ENCODE measurements at places on chromosomes 6 and 20.

GRCh38 chr20:7031222-7031621 is 263.7 kb downstream of the BMP2 start:
- no peak for DNase-seq

- DNase-seq: no peak
Measured at GRCh38 chr6:65280060-65280459, 427.0 kb downstream of the EYS start.

- no peak for DNase-seq
Measured at GRCh38 chr6:17851720-17852161, 135.7 kb downstream of the KIF13A start.

DNA sequence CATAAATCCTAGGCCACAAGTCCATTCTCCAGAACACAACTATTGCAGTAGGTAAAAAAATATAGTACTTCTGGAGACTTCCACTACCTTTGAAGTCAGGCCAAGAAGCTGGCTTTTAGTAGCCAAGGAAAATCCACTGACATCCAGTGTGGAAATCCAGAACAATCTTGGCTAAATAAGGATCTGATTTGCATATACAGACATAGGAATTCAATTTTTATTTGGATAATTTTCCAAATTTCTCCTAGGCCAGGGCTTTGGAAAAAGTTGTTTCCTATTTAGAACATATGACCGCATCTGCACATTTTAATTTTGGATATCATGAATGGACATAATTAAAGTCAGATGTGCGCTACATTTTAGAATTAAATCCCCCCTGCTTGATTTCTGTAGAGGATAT is 100.2 kb downstream of the BCAS1 start:
- DNase-seq: no peak

- no peak for DNase-seq
Measured at GRCh38 chr20:62699296-62699695, 9.3 kb upstream of the NTSR1 start.

DNA sequence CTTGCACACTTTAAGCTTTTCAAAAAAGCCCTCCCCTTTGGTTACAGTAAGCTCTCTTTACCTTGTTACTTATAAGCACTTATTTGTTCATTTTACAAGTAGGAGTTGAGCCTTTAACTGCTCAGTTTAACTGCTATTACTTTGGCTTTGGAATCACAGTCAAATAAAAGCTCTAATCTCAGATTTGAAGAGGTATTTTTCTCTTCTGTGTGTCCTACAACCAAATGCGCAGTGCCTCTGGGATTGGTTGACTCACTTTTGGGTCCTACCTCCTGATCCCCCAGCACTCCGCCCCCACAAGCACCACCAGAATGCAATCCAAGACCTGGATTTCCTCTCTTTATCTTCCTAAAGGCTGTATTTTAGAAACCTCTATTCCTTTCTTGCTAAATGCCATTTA is 2.5 kb downstream of the NCOA7 start:
- DNase-seq: no peak

GRCh38 chr6:166565084-166565967 is 21.2 kb downstream of the RAMACL start:
- DNase-seq: no peak

- no peak for DNase-seq
Measured at GRCh38 chr6:21116736-21117135, 476.8 kb upstream of the SOX4 start.

- DNase-seq: no peak
Measured at GRCh38 chr20:12700701-12701100, 308.1 kb upstream of the SPTLC3 start.

DNA sequence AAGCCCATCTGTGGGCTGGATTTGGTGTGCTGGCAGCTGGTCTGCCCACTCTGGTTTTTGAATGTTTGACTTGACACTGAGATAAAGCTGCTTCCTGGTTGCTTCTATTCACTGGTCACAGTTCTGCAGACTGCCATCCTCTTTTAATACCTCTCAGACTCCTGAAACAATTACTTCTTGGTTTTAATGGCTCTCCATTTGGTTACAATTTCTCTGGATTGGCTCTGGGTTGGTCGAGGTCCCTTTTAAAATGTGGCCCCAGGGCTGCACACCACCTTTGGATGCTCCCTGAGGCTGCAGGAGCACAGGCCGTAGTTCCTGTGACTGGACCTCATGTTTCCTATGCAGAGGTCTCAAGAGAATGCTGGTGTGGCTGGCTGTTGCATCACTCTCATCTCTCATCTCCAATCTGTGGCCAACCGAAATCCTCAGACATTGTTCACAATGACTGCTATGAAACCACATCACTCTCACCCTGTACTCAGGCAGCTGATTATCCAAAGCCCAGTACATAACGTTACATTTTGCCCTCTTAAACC is 98.5 kb downstream of the INSM1 start:
- DNase-seq: no peak

DNA sequence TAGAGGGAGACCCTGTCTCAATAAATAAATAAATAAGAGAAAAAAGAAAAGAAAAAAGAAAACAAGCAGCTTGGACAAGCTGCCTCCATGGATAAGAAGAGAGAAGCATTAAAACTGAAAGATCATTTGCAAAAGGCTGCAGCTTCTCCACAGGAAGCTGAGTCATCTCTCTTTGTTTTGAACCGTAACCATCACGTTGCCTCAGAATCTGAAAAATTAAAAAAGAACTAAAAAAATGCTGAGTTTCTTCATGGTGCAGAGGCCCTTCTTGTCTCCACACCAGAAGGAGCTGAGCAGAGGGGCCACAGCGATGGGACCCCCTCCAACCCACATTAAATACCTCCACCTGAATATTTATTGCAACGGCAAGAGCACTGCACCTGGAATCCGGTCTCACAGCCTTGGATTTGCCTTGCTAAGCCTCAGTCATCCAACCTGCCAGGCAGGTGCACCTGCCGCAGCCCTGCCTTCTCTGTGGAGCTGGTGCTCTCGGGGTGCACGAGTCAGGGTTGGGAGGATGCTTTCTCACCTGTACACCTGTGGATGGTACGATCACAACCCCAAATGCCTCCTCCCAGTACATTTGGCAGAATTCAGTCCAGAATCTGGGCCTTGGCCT is 28.1 kb downstream of the TOX2 start:
- DNase-seq: no peak

DNA sequence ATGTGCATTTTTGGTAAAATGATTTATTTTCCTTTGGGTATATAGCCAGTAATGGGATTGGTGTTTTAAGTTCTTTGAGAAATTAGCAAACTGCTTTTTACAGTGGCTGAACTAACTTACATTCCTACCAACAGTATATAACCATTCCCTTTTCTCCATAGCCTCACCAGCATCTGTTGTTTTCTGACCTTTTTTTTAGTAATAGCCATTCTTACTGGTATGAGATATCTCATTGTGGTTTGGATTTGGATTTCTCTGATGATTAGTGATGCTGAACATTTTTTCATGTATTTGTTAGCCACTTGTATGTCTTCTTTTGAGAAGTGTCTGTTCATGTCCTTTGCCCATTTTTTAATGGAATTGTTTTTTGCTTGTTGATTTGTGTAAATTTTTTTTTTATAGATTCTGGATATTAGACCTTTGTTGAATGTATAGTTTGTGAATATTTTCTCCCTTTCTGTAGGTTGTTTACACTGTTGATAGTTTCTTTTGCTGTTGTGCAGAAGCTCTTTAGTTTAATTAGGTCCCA is 42.3 kb downstream of the STK4 start:
- no peak for DNase-seq

DNA sequence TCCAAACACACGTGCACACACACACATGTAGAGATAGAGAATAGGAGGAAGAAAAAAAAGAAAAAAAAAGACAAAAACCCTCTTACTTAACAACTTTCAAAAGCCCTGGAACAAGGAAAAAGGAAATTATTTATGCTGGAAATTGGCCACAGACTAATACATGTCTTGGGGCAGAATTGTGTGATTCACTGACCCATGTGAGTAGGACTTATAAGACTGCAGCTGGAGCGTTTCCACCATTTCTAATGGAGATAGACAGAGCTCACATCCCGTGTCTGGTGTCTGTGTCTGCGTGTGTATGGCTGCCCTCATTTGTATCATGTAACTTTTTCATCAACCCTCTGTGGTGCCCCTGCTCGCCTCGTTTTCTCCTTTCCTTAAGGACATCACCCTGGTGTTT is 99.8 kb upstream of the PDE10A start:
- no peak for DNase-seq

DNA sequence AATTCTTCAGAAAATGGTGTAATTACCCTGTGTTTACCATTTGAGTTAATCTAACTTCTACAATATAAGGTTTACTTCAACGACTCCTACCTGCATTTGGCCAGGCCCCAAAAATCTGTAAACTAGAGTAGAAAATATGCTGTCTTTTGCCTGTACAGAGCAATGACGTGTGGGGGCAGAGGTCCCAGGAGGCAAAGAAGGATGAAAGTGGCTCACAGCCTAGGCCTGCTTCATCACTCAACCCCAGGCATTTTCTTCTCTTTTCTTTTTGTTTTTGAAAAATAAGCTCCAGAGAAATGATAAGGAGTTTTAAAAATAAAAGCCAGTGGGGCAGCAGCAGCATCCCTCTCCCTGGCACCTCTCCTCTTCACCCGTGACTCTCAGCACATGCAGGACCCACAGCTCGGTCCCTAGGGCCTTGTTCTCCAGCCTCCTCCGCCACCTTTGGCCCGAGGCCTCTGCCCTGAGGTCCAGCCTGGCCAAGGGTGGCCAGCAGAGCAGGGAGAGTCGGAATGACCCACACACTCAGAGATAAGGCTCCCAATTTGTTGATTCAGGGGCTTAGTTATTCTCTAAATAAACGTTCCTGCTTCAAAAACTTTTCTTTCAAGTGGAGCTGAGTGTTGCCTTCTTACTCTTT is 310.3 kb upstream of the RNF24 start:
- no peak for DNase-seq

GRCh38 chr6:69863766-69864165 is 2.6 kb upstream of the COL19A1 start:
- DNase-seq: no peak

- DNase-seq: no peak
Measured at GRCh38 chr6:165662749-165663376, at the start of gene PDE10A. TSS of gene PDE10A (minus strand) at chr6:165663241. CDS start at chr6:165662811, 430 bp downstream.

- no peak for DNase-seq
Measured at GRCh38 chr6:41519305-41519744, 26.9 kb upstream of the FOXP4 start.

DNA sequence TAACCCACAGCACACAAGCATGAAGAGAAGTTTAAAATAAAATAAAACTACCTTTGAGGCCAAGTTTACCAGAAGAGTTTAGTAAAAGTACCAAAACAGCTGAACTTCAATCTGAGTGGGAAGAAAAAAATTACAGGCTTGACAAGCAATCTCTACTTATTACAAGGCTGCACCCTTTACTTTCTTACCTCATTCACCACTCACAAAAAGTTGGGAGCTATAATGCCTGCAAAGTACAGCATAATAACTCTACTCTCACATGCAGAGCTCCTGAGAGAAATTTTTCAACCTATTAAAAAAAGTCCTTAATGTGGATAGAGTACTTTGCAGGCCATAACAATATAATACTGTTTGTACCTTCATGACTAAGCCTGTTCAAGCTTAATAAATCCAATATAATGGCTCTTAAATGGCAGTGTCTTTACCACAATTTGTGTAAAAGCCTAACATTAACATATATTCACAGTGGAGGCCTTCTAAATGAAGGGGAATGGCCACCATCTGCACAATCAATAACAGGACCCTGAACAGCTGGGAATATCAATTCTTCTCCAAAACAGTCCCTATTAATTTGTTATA is 103.1 kb downstream of the DST start:
- DNase-seq: no peak

DNA sequence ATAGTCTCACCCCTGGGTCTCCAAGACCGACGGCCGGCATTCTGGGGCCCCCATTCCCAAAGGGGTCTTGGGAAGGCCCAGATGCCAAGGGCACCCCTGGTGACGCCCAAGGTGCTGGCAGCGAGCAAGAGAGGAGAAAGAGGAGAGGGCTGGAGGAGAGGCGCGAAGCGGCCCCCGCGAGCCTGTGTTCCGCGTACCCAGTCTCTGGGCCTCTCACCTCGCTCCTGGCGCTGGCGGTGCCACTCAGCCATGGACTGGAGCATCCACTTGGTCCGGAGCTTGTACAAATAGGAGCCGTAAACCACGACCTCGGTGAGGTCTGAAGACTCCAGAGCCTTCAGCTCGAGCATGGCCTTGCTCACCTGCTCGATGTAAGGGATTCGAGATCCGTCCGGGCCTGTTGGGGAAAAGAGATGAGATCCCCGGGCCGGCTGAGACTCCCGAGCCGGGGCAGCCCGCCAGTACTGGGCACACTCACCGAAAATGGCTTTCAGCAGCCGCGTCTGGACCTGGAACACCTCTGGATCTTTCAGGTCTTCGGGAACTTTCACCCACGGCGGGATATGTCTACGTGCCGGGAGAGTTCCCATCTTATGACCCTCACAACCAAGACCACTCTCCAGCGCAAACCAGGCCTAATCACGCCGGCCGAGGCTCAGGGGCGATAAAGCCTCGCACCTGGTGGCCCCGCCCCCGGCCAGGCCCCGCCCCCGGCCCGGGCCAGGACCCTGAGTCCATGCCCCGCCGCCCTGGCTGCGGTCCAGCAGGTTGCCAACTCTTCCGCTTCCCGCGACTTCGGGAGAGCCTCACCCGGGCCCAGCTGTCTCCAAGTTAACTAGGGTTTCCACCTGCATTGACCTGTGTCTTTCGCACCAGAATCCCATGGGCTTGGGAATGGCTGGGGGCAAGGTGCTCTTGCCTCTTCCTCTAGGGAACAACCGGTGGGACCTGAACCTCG is at the start of gene DPPA5:
DPPA5 (minus strand) TSS at position 641 of the 958 bp plus-strand sequence; CDS start at position 590, 51 bp downstream.
- DNase-seq: no peak

- DNase-seq: no peak
Measured at GRCh38 chr6:336159-337114, 44.1 kb downstream of the DUSP22 start.

DNA sequence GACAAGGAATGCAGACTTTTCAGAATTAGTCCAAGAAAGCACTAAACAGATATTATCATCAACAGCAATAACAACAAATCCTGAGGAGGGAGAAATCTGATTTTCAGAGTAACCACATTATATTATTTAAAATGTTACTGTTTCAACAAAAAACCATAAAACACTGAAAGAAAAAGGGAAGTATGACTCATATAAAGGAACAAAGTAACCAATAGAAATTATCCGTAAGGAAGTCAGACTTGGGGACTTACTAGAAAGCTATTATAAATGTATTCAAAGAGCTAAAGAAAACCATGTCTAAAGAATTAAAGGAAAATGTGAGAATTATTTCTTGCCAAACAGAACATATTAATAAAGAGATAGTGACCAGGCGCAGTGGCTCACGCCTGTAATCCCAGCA is 98.1 kb downstream of the MYLK4 start:
- DNase-seq: no peak

GRCh38 chr6:82264321-82264720 is 16.8 kb upstream of the IBTK start:
- no peak for DNase-seq

DNA sequence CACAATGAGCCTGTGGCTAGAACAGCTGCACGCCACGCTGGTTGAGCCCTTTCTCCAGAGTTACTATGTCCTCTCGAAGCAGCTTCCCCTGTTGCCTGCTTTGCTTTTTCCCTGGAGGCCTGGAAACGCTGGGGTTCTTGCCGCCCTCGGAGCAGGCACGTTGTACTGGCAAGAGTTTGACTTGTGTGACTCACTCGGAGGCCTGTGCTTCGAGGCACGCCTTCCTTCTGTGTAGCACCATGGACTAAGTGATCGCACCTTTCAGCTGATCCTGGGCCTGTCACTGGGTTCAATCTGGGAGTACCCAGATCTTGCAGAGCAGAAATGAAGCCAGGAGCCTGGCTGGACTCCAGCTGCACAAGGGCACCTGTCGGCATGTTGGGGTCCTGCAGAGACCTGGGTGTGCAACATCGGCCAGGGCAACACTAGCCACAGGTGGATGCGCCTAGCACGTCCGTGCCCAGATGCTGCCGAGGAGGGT is 5.2 kb downstream of the INSM1 start:
- DNase-seq: no peak
